ENCODE measurements at places on chromosomes 6 and 20.

GRCh38 chr6:35218021-35218420 lies 4.3 kb downstream of the SCUBE3 start:
- DNase-seq, result no peak

GRCh38 chr6:14305624-14306023 lies 188.1 kb downstream of the CD83 start:
- DNase-seq, result no peak

GRCh38 chr6:133966654-133967329 lies 13.8 kb downstream of the TBPL1 start:
- no peak for DNase-seq

DNA sequence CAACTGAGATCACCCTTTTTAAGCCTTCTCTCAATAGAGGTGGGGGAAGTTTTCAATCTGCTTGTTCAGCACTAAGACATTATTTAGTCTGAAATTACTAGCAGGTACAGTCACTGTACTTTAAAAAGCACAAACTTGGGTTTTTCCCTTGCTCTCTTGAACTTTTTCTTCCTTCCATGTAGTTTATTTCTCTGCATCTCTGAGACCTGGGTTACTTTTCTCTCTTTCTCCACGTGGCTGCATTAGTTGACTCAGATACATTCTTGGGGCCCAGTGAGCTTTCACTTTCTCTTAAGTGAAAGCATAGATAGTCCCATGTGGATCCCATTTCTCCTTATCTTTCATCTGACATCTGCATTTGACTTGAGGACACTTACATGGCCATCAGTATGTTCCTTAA lies 433.9 kb upstream of the MAP3K7 start:
- DNase-seq, result no peak

GRCh38 chr6:21634582-21634981 lies 41.0 kb downstream of the SOX4 start:
- DNase-seq, result no peak
